ENCODE measurements at places on chromosomes 6 and 20. TPM values are rescaled to one million over a fixed set of nuclear protein-coding genes. Genes with fewer than 3 reads are reported as not detected.
A peak's percentile ranks its signal among the peaks of the same experiment; 100 is the strongest.

DNA sequence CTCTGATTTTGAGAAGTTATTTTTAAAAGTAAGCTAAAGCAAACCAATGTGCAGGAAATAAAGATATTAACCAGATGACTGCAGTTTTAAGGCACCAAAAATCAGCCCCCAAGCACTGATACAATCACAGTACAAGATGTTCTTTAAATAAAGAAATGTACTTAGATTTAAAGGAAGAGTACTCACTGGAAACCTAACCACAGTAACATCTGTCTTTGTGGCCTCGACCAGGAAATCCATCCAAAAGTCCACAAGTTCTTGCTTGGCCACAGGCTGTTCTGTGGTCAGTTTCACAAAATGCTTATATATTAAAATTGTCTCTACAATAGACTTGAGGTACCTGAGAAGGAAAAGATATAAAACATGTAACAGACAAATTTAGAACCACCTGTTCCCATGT is 105.9 kb upstream of the MAP7 start:
- no peak for DNase-seq

- DNase-seq = no peak
These were observed 15.9 kb downstream of the GPR31 start for GRCh38 chr6:167141667-167142432.

DNA sequence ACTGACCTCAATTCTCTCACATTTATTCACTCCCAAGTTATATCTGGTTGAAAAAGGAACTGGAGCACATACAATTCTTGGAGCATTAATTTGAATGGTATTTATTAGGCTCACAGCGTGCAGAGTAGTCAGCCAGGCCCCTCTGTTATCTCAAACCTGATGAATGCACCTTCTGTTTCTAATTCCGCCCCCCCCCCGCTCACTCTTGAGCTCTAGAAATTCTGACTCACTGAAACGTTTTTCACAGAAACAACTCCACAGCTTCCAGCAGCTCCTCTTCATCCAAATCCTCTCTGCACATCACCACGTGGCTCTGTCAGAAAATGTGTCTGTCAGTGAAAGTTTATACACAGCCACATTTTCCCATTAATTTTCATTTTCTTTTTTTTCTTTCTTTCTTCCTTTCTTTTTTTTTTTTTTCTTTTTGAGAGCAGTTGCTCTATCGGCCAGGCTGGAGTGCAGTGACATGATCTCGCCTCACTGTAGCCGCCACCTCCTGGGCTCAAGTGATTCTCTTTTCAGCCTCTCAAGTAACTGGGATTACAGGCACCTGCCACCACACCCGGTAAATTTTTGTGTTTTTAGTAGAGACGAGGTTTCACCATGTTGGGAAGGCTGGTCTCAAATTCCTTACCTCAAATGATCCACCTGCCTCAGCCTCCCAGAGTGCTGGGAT is 109.4 kb downstream of the TBXT start:
- DNase-seq = peak; percentile 43

The NNAT gene
- 1,965 TPM for total RNA-seq

The MROH8 gene
- 4.8 TPM for total RNA-seq

- no peak for DNase-seq
These were observed 5.8 kb upstream of the SSTR4 start for GRCh38 chr20:23029324-23029723.

- no peak for DNase-seq
These were observed 267.3 kb downstream of the TFAP2C start for GRCh38 chr20:56896447-56896846.

DNA sequence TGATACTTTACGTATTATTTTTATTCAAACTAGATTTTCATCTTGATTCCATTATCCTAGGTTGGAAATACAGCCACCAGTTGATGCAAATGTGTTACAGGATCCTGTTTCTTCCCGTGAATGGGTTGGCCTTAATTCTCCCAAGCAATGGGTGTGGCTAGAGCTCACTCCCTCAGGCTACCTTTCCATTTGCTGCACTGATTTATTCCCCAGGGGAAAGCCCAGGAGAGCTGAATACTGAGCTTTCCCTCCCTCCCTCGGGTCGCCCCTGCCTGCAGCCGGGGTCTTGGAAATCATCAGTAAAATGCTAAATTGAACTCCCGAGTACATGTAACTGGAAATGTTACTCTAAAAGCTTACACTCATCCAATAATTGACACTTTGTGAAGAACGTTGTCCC is 9.9 kb downstream of the SMOC2 start:
- no peak for DNase-seq

The HLA-DRA gene
- 90.1 TPM for total RNA-seq

The TRIM15 gene
- not detected for total RNA-seq

The HDGFL1 gene
- total RNA-seq = not detected

GRCh38 chr6:41451515-41452163 is 94.5 kb upstream of the FOXP4 start:
- DNase-seq = peak; percentile 69

The LRFN2 gene
- total RNA-seq = 6.3 TPM

DNA sequence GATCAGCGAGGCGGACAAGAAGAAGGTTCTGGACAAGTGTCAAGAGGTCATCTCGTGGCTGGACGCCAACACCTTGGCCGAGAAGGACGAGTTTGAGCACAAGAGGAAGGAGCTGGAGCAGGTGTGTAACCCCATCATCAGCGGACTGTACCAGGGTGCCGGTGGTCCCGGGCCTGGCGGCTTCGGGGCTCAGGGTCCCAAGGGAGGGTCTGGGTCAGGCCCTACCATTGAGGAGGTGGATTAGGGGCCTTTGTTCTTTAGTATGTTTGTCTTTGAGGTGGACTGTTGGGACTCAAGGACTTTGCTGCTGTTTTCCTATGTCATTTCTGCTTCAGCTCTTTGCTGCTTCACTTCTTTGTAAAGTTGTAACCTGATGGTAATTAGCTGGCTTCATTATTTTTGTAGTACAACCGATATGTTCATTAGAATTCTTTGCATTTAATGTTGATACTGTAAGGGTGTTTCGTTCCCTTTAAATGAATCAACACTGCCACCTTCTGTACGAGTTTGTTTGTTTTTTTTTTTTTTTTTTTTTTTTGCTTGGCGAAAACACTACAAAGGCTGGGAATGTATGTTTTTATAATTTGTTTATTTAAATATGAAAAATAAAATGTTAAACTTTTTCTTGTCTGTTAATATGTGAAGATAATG is 2.2 kb downstream of the HSPA1B start:
- DNase-seq = peak; percentile 84

DNA sequence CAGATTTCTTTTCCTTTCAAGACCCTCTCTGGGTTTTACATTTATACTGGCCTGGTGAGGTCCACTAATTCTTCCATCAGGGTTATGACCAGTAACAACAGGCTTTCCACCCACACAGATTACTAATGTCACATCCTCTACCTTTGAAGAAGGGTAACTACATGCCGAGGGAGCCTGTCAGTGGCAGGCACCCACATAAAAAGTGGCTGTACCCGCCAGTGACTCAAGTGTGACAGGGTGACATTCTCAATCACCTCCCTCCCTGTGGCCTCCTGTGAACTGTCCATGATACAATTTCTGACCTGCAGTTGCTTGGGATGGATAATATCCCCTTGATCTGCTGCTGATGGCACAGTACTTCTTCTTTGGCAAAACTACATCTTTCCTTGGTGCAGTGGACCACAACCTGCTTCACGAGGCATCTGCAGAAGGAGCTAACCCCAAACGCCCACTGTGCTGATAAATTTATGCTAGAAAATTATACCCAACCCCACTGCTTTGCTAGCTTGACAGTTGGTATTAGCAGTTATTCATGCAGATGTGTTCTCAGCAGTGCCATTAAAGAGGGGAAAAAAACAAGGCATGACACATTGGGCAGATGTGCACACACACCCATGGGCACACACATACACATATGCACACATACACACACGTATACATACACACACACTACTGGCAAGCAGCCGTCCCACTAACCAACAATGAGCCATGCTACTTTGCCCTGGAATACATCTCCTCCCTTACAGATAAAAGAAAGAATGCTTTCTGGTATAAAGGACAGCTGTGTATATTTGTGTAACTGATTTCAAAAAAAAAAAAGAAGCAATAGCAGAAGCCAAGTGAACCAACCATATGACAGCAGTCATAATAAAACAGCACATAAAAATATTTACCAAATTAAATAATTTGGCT is 20.8 kb downstream of the GFOD1 start:
- no peak for DNase-seq

DNA sequence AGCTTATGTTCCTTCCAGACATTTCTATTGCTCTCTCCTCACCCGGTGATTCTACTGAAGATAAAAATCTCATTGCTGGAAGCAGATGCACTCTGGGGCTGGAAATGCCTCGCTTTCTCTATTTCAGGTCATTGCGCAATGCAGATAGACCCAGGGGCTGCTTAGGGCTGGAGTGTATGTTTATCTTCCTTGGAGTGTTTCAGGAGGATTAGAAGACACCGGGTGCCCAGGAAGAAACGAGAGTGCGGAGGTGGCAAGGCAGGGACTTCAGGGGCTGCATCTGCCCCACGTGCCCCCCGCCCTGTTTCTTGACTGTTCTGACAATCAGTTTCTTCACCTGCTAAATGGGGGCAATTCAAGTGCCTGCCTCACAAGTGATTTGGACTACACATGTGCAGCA is 45.6 kb upstream of the IYD start:
- DNase-seq = no peak

The KCNK16 gene
- total RNA-seq = not detected

The TAAR9 gene
- total RNA-seq = not detected

- no peak for DNase-seq
These were observed 87.6 kb downstream of the AGPAT4 start for GRCh38 chr6:161186173-161186769.

GRCh38 chr6:168201383-168201782 is 118.2 kb downstream of the DACT2 start:
- no peak for DNase-seq

The C6orf52 gene
- total RNA-seq = 0.99 TPM

DNA sequence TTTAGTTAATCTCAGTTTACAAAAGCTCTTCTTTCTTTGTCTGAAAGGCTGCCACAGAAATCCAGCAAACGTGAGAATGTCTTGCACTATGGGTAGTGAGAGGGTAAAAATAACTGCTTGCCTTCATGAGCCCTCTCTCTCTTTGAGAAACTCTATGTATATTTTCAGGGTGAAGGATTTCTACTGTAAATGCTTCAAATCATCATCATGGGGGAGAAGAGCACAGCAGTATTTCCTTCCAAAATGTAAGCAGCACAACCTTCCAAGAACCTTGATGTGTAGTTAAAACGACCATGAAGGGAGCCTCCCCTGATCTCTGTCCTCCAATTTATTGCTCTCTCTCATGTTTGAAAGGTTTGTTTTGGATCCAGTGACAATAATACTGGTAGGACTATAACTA is 141.3 kb upstream of the CENPW start:
- peak; percentile 21 for DNase-seq

The DCDC2 gene
- 2.4 TPM for total RNA-seq

GRCh38 chr20:44104798-44105517 is 82.0 kb downstream of the JPH2 start:
- peak; percentile 32 for DNase-seq

The LY6G6F gene
- total RNA-seq = 0.30 TPM

DNA sequence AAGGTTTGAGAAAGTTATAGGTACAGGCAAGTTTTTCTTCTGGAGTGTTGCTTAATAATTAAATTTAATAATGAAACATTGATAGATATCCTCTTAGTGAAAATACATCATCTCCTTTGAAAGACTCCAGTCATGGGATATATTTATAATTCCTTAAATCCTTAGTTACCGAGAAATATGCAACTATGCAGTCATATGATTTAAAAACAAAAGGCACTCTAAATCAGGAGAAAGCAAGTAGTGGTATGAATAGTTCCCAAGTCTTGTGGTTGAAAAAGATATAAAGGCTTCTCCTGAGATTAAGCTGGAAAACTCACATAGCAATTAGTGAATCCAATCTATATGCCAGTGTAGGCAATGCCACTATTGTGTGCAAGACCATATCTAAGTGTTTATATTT is 475.4 kb downstream of the EYS start:
- DNase-seq = no peak

The SASH1 gene
- total RNA-seq = 77.3 TPM

The SLC35D3 gene
- total RNA-seq = 0.99 TPM

- no peak for DNase-seq
These were observed 31.4 kb downstream of the PRDM1 start for GRCh38 chr6:106117579-106117978.

The AMD1 gene
- 72.1 TPM for total RNA-seq

Measured in spinal cord (tissue), 10 donors.